Activated CD8-positive, alpha-beta memory T cell treated with anti-CD3 and anti-CD28 coated beads for 1 hour (primary cell): ENCODE measurements at places on chromosomes 16 and 17.

- DNase-seq = no peak
These were observed 11.8 kb upstream of the CDC42EP4 start for GRCh38 chr17:73323409-73324159.

GRCh38 chr16:49544828-49545227 is 171.2 kb downstream of the C16orf78 start:
- DNase-seq = no peak

DNA sequence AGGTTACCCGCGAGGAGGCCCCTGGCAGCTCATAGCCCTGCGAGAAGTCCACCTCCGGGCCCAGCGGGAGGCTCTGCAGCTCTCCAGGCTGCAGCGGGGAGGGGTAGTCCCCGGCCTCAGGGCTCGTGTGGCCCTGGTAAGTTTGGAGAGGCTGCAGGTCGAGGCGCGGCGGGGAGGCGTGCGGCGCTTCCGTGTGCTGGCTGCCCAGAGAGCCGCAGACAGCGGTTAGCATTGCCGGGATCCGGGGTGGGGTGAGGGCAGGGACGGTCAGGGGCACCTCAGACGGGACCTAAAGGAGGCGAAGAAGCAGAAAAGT is 2.8 kb downstream of the SP6 start:
- no peak for DNase-seq

GRCh38 chr17:63514477-63514876 is 8.7 kb upstream of the KCNH6 start:
- no peak for DNase-seq

GRCh38 chr17:3038941-3039340 is 24.5 kb downstream of the OR1D5 start:
- DNase-seq = no peak

- DNase-seq = no peak
These were observed 15.6 kb downstream of the CDH8 start for GRCh38 chr16:62020681-62021080.

- DNase-seq = no peak
These were observed 20.2 kb upstream of the CPSF4L start for GRCh38 chr17:73281928-73282327.

DNA sequence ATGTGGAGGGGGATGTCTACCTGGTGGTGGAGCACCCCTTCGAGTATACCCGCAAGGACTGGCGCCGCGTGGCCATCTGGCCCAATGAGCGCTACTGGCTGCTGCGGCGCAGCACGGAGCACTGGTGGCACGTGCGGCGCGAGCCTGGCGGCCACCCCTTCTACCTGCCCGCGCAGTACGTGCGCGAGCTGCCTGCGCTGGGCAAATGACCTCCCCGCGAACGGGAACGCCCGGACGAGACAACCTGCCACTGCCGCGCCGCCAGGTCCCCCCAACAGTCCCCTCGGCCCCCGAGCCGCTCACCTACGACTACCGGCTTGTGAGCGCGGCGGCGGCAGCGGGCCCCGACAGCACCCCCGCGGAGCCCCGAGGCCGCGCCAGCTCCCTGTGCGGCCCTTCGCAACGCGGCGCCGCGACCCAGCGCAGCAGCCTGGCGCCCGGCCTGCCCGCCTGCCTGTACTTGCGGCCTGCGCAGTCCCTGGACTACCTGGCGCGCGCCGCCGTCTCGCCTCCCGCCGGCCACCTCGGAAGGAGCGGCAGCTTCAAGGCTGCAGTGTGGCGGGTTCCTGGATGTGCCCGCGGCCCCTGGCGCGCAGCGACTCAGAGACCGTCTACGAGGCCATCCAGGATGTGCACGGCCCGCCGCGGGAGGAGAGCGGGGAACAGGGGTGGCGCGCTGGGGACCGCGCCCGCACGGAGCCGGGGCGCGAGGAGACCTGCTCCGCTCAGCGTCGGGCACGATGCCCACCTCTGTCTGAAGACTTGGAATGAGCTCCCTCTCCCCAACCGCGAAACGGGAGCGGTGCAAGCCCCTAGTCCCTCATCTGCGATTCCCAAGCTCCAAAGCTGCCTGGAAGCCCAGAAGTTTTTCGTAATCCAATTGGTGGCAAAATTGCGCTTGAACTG is 48.7 kb upstream of the AMZ2 start:
- DNase-seq = no peak

- no peak for DNase-seq
These were observed 22.1 kb upstream of the NAT9 start for GRCh38 chr17:74798239-74798707.

DNA sequence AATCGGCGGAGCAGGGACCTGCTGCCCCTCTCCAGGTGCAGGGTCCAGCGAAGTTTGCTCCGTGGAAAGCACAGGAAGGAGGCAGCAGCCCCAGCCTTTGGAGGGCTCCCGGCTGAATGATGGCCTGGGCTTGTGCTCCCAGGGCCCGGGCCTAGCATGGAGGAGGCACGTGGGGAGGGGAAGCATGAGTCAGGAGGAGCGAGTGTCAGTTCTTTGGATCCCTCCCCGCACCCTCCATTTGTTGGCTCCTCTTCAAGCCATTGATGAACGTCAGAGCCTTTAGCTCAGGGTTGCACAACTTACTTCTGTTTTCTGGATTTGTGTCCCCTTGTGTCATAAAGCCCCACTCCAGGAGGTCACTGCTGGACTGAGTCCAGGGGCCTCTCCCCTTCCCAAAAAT is 25.8 kb downstream of the TTYH2 start:
- DNase-seq = no peak

GRCh38 chr16:75289189-75289588 is 37.8 kb upstream of the BCAR1 start:
- no peak for DNase-seq

- no peak for DNase-seq
These were observed 17.2 kb downstream of the CD300LB start for GRCh38 chr17:74513987-74514631.

DNA sequence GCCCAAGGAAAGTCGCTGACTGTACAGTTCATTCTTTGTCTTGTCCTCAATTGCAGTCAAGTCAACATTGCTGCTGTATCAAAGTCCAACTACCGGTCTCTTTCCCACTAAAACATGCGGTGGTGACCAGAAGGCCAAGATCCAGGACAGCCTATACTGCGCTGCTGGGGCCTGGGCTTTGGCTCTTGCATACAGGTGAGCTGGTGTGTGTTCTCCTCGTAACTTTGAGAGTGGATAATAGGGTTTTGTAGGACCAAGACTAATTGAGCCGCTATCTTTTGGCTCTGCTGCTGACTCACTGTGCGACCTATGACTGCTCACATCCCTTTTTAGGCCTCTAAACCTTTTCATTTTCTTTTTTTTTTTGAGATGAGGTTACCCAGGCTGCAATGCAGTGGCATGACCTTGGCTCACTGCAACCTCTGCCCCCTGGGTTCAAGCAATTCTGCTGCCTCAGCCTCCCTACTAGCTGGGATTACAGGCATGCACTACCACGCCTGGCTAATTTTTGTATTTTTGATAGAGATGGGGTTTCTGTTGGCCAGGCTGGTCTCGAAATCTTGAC is 38.7 kb downstream of the PHKB start:
- no peak for DNase-seq

- peak; percentile 50 for DNase-seq
These were observed 111.1 kb downstream of the SMG6 start for GRCh38 chr17:2192367-2193057.

- no peak for DNase-seq
These were observed 544.5 kb upstream of the CDH11 start for GRCh38 chr16:65666132-65666941.

GRCh38 chr16:4443271-4443670 is 17.6 kb downstream of the DNAJA3 start:
- DNase-seq = no peak

DNA sequence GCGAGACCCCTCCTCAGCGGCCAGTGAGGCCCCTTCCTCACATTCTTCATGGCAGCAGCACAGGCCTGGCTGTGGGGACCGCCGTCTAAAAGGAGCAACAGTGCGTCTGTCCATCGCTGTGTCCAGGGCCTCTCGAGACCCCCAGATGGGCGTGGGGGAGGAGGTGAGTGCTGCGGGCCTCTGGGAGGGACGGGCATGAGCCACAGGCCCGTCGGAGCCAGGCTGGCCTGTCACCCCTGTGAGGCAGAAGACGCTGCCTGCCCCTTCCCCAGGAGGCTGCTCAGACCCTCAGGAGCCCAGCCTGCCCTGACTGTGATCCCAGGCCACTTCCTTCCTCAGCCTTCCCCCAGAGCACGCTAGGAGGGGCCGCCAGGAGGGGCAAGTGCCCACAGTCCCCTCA is 2.1 kb upstream of the PYCR1 start:
- no peak for DNase-seq

- DNase-seq = no peak
These were observed 915.5 kb downstream of the KCNJ2 start for GRCh38 chr17:71084838-71085237.
